ENCODE measurements at places on chromosomes 1 and 21.
A peak's percentile ranks its signal among the peaks of the same experiment; 100 is the strongest.

DNA sequence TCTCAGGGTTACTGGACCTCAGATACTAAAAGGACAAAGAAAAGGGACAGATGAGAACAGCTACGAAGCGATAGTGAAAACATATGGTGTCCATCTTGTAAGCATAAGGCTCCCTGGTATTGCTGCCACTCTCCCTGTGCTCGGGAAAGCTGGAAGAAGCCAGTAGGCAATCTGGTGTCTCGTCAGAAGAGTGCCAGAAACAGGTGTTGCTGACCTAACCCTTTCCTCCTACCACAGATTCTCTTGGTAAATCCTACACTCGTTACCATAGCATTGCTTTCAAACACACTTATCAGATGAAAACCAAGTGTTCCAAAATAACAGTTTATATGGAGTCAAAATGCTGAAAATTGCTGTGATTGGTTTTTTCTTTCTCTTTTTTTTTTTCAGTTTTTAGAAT, 146.3 kb downstream of the NRIP1 start:
- DNase-seq = no peak

- no peak for DNase-seq
Observed at GRCh38 chr1:40783001-40783905, at the start of gene KCNQ4. Gene KCNQ4, plus strand, starts transcription at chr1:40783787. Its CDS starts 307 bp downstream, at chr1:40784094.

GRCh38 chr1:24266398-24266941, 52.7 kb upstream of the GRHL3 start:
- DNase-seq = peak; percentile 75

GRCh38 chr1:5620997-5621396, 371.2 kb downstream of the NPHP4 start:
- no peak for DNase-seq

- no peak for DNase-seq
Observed at GRCh38 chr1:225748529-225748928, 29.1 kb upstream of the SRP9 start.
